CD4-positive, alpha-beta T cell treated with Interferon alpha-2 for 1 hour (primary cell): ENCODE measurements at places on chromosomes 3 and 15.

DNA sequence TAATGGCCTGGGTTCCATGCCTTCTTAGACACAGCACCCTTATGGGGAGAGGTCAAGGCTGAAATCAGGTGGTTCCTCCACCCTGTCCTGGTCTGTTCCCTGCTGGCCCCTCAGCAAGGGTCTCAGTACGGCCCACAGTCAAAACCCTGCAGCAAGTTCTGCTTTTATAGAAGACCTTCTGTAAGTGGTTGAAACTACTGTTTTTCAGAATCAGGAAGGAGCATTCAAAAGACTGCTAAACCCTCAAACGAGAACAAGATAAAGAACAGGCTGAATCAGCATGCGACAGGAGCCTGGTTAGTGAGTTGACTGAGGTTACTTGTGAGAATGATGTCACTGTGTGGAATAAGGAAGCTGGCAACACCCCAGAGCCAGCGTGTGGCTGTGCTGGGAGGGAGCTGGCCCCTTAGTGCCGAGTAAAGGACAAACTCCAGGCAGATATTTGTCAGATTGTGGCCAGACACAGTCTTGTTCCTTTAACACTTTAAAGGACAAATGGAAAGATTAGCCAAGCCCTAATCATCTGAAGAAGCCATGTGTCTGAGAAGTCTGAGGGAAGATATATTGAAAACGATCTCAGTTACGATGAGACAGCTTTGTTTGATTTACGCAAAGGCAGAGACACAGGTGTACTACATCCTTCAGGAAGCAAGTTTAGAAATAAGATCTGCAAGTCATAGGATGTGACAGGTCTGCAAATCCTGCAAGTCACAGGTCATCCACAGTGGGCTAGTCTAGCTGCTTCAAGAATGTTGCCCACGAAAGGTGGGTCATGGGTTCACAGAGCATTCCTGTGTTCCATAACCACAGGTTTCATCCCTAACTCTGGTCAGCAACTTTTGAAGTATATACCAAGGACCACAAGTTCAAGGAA, 54.0 kb downstream of the B3GNT5 start:
- DNase-seq, result peak; percentile 73

- DNase-seq, result no peak
These were observed 26.6 kb downstream of the AAGAB start for GRCh38 chr15:67227846-67228245.

DNA sequence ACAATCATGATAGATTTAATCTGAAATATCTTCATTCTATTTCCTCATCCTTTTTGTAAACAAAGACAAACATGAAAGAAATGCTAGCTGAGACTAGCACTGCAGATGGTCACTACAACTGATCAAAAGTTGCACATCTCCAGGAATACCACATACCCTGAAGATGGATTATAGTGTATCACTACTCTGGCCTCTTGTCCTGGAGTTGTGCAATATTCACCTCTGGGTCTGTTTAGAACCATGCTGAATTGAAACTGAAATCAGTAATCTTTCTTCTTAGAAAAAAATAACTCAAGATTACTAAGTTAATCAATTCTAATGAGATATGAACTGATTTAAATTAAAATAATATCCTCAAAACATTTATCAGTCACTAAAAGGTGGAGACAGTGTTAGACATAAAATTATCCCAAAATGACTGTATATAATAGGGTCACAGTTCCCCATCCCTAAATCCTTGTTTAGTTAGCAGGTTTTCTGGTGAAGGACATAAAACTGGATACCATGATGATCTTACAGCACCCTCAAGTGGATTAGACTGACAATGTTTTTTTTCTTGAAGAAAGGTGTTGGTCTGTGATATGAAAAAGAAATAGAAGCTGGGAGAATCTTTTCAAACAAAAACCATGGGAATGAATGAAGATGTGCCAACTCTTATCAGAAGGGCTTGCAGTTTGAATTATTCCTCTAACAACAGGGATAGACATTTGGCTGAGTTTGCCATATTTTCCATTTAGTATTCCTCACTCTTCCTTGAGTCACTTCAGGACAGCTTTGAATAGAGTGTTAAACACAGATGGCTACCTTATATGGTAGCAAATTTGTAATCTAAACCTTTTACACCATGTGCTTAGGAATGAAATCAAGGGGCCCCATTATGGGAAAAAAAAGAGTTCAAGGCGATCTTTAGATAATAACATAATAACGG, 7.1 kb upstream of the TTC14 start:
- DNase-seq, result peak; percentile 12

GRCh38 chr3:103927896-103928295, 1438.8 kb upstream of the ALCAM start:
- no peak for DNase-seq

GRCh38 chr15:80915472-80915871, 74.1 kb downstream of the MESD start:
- DNase-seq, result no peak

DNA sequence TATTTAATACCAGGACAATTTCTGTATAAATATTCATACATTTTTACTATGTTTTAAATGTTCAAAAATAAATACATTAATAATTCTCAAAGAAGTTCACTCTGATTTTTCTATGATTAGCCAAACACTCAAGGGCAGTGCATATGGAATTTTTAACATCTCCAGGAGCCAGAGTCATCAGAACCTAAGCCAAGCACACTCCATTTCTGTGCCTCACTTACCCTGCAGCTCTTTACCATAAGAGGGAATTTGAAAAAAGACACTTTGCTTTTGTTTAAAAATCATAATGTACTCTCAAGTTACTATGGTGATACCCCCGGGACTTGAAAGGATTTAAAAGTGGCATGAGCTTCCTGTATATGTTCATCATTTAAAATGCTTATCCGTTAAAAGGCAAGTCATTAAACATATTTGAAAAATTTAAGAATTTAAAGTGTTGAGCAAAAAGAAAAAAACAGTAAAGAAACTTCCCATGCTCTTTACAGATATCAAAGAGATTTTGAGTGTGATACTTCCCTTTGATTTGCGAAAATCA, 747.4 kb upstream of the NECTIN3 start:
- DNase-seq, result peak; percentile 1

- DNase-seq, result no peak
These were observed 30.6 kb downstream of the CRTC3 start for GRCh38 chr15:90560229-90560776.

DNA sequence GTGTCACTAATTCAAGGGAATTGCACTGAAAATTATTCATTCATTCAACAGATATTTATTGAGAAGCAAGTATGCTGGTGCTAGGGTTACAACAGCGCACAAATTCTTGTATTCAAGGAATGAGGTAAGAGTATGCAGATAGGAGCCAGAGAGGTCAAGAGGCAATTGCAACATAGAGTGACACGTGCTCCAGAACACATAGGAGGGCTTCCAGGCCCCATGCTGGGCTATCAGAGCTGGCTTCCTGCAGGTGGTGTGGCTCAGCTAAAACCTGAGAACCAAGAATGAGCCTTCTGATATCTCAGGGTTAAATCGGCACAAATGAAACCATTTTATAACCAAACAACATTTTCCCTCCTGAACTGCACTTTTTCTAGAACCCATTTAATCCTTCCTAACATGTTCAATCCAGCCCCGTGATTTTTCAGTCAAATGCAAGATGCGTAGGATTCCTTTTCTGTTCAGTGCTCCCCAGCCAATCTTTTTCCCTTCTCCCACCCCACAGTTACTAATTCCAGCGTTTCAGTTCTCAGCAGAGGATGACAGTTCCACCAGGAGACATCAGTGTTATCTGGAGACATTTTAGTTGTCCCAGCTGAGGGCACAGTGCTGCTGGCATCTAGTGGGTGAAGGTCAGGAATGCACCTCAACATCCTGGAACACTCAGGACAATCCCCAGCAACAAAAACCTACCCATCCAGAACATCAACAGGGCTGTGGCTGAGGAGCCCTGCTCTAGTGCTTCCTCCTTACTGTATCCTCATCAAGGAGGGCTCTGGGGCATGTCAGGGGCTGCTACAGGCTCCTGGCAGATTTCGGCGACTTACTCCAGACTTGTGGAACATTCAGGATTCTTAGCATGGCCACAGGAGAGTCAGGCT, 13.1 kb downstream of the CCR5AS start:
- no peak for DNase-seq

DNA sequence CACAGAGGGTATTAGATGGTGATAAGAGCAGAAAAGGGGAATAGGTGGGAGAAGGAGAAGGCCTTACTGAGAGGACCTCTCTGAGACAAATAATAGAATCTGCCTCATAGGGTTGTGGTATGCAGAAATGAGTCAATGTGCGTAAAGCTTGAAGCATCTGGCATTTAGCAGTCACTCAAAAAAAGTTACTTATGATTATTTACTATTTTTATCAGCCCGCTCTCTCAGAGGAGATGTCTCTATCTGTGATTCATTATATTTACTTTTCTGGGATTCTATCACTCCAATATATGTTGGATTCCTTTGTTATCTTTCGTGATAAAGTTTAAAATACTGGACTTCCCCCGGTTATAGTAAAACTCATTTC, 4.6 kb upstream of the TM4SF1 start:
- no peak for DNase-seq

GRCh38 chr15:71015342-71015741, 99.9 kb upstream of the THSD4 start:
- no peak for DNase-seq

GRCh38 chr3:14206548-14207177, 28.0 kb downstream of the LSM3 start:
- DNase-seq, result no peak

DNA sequence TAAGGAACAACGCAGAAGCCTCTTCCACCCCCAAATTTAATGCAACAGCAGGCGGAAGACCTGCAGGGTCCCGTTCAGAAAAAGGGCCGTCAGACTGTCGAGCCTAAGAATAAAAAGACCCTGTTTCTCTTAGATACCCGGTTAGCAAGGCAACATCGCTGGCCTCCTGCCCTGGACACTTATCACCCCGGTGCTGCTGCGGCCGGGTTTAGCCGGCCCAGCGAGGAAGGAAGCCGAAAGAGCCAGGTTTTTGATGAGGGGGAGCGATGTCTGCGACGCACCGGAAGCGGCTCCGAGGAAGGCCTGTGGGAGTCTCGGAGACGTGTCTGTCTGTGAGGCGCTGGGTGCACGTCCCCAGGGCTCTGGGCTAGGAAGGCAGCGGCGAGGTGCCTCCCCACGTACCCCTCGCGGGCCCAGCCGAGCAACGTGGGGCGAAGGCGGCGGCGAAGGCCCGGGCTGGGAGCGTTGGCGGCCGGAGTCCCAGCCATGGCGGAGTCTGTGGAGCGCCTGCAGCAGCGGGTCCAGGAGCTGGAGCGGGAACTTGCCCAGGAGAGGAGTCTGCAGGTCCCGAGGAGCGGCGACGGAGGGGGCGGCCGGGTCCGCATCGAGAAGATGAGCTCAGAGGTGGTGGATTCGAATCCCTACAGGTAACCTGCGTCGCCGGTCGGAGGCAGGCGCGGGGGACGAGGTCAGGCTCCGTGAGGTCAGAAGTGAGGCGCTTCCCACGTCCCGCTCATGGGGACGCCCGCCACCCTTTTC, at the start of gene UBA5:
UBA5 (plus strand) TSS at position 278 of the 759 bp plus-strand sequence; CDS start at position 487, 209 bp downstream.
- peak; percentile 73 for DNase-seq

DNA sequence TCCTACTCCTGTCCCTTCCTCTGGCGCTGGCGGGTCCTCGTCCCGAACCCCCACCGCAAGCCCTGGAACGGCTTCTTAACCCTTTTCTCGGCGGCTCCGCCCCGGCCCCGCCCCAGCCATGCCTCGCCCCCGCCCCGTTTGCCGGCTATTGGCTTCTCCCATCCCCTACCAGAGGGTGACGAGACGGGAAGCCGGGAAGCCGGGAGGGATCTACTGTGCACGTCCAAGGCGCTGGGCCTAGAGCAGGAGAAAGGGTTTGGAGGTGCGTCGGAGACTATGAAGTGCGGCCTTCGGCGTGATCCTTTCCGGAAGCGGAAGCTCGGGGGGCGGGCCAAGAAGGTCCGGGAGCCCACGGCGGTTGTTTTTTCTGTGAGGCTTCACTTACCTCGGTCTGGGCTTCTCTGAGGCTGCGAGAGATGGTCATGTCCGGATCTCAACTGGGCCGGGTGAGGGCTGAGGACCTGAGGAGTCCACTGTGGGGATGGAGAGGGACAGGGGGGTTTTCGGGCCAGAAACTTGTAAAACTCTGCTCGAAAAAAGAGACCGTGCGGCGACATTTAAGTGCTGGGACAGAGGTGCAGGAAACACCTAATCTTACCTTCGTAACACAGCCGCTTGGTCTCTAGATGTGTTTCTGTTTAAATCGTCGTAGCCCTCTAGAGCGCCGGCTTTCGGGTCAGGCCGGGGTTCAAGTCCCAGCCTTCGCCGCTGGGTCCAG, 21.4 kb downstream of the ROPN1B start:
- DNase-seq, result peak; percentile 67

DNA sequence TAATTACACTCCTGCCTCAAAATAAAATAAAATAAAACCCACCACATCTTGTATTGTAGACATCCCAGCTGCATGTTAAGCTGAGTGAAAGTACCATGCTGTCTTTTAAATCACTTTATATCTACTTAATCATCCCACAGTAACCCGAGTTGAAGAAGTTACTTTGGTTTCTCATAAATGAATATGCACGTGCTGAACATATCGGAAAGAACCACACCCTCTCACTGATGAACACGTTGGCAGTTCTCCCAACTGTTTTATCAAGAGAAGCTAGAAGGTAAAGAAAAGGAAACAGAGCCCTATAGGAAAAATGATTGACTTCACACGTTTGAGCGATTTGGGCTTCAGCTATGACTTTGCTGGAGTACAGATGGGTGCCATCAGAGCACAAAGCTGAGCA, 15.9 kb upstream of the TM4SF19 start:
- no peak for DNase-seq

GRCh38 chr3:26574766-26575165, 47.8 kb upstream of the LRRC3B start:
- DNase-seq, result no peak

- DNase-seq, result no peak
These were observed 60.0 kb downstream of the PLOD2 start for GRCh38 chr3:146100825-146101444.

DNA sequence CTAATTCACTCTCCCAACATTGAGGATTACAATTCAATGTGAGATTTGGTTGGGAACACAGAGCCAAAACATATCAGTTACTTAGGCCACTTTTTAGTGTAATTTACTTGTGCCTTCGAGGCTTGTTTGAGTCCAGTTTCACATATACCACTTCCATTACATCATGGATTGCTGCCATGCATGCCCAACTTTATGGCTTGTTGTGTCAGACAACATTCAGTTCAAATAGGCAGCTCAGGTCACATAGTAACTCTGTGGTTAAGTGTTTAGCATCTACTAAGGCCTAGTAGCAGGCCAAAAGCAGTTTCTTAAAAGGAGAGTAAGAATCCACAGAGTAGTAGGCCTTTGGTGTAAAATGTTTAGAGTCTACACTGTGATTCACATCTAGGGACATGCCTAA, 164.3 kb upstream of the GMNC start:
- no peak for DNase-seq

DNA sequence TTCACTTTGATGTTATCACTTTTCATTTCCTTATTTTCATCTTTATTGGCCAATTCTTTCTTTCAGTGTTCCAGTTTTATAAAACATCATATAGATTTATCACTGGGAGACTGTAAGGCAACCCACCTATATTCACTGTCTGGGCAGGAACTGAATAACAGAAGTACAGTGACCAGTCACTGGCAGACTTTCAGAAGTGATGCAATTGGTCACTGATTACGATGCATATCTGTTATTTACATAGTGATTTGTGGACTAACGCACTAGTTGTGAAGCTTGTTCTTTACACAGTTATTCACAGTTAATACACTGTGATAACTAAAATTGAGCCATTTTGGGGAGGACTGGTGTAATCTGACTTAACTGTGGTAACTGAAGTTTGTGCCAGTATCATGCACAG, 190.2 kb upstream of the DPH6 start:
- DNase-seq, result no peak
